ENCODE measurements at places on chromosomes 4 and X. TPM values are rescaled to one million over a fixed set of nuclear protein-coding genes. Genes with fewer than 3 reads are reported as not detected.

Gene HS3ST1
- total RNA-seq, result not detected

Gene PDHA2
- not detected for total RNA-seq

Gene MAGEA8
- not detected for total RNA-seq

Gene PLP1
- not detected for total RNA-seq

Gene ERVMER34-1
- under 0.01 TPM for total RNA-seq

Gene SMIM31
- total RNA-seq, result not detected
